Activated CD4-positive, alpha-beta T cell treated with anti-CD3 and anti-CD28 coated beads, Interleukin-2, amount 50 U/mL, for 16 hours (primary cell): ENCODE measurements at places on chromosomes 4 and X.

DNA sequence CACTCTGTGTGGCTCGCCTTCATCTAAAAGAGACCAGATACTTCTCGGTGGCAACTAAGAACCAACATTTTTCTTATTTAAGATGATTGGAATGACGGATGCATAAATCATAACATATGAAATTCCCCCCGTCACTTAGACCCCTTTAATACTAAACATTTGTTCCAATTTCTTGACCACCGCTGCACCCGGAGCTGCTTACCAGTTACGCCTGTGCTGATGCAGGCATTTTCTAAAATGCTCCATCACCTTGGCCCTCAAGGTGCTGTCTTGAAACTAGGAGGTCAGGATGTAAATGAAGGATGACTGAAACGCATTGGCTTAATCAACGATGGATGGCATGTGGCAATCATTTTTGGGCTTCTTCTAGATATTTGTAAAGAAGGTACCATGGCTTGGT, 130.0 kb downstream of the CPZ start:
- DNase-seq = no peak

- peak; percentile 35 for DNase-seq
Observed at GRCh38 chrX:119008110-119008744, 33.8 kb downstream of the LONRF3 start.

DNA sequence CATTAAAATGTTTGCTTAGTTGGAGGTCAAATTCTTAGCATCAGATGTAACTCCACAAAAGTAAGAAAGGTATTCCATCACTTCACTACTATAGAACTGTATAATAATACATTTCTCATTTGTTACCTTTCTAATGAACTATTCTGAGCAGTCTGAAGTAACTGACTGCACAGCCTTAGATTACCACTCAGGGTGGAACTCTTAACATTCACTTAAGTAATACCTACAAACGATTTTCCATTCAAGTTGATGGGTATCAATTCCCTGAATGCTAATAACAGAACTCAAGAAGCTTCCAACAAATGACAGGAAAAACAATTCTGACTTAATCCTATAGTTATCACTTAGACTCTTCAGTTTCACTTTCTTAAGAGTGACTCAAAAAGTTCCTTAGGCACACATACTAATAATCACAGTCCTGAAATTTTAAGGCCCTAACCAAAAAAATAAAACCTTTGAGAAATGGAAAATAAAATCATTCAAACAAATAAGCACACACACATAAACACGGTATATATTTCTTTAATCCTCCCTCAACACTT, 20.9 kb downstream of the HNRNPD start:
- peak; percentile 64 for DNase-seq

- no peak for DNase-seq
Observed at GRCh38 chrX:23235051-23235450, 99.6 kb upstream of the PTCHD1 start.

DNA sequence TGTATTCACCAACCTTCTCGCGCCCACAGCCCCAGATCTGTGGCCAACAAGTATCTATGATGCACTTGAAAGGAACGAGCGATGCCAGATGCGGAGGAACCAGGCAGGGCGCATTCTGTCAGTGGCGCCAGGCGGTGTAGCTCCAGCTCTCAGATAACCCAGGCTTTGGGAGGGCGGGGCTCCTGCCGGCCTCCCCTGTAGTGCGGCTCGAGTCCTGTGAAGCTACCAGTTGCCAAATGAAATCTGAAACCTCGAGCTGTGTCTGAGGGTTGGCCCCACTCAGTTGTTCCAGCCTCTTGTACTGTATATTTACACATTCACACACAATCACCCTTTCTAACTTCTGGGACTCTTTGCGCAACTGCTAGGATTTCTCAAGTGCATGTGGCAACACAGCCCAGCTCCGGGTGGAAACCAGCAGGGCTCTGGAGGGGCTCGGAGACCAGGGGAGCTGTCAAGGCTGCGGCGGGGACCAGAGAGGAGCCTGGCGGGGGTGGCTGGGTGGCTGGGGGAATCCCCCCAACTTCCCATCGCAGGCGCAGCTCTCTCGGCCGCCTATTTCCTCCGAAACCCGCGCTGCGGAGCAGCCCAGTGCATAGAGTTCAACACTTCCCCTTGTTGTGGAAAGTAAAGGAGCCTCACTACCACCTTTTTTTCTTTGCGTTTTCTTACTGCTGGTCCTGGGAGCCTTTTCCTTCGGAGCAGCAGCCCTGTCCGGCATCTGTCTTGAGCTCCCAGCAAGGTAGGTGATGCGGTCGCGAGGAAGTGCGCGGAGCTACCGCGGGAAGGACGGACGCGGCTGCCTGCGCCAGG, at the start of gene ARHGAP24:
TSS of gene ARHGAP24 (plus strand) at position 333 of the 813 bp plus-strand sequence.
- DNase-seq = peak; percentile 16

- DNase-seq = peak; percentile 2
Observed at GRCh38 chr4:176150356-176150682, 45.1 kb downstream of the SPATA4 start.

- no peak for DNase-seq
Observed at GRCh38 chr4:85767649-85768048, 292.7 kb downstream of the ARHGAP24 start.

- DNase-seq = peak; percentile 55
Observed at GRCh38 chrX:125132274-125132673, 187.4 kb upstream of the TEX13C start.

DNA sequence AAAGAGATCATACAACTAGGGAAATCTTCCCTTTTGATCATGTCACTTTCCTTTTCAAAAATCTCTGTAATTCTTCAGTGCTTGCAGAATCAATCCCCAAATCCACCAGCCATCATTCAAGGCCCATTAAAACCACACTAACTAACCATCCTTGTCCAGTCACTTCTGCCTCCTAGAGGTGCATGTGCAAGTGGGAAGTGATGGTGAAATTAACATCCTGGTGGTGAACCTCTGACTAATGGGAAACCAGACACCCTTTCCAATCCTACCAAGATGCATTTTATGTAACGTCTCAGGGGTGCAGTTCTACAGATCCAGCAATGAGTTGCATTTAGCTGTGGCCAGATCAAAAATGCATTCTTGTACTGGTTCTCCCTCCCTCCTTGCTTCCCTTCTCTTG, 341.8 kb downstream of the RAPGEF2 start:
- no peak for DNase-seq

GRCh38 chr4:128524311-128524710, 236.7 kb upstream of the PGRMC2 start:
- DNase-seq = no peak

DNA sequence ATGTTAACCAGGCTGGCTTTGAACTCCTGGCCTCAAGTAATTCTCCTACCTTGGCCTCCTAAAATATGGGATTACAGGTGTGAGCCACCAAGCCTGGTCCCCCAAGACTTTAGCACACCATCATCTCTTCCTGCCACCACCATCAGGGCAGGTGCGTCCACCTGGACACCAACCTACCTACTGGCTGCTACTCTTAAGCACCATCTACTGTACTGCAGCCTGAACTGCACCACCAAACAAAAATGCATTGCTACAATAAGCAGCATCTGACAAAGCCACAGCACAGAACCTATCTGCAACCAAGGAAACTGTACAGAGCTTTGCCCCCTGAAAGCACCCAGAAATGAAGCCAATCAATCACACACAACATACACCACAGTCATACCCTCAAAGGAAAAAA, 139.7 kb downstream of the EFHC2 start:
- DNase-seq = no peak
